ENCODE measurements at places on chromosomes 6 and 20.

- no peak for DNase-seq
Observed at GRCh38 chr6:169426611-169427010, 173.0 kb upstream of the THBS2 start.

- no peak for DNase-seq
Observed at GRCh38 chr6:53027131-53027718, 32.1 kb upstream of the GSTA4 start.

GRCh38 chr6:7959453-7959852 is 48.9 kb upstream of the TXNDC5 start:
- DNase-seq, result no peak

GRCh38 chr20:37533154-37533715 is 5.6 kb upstream of the BLCAP start:
- DNase-seq, result no peak

DNA sequence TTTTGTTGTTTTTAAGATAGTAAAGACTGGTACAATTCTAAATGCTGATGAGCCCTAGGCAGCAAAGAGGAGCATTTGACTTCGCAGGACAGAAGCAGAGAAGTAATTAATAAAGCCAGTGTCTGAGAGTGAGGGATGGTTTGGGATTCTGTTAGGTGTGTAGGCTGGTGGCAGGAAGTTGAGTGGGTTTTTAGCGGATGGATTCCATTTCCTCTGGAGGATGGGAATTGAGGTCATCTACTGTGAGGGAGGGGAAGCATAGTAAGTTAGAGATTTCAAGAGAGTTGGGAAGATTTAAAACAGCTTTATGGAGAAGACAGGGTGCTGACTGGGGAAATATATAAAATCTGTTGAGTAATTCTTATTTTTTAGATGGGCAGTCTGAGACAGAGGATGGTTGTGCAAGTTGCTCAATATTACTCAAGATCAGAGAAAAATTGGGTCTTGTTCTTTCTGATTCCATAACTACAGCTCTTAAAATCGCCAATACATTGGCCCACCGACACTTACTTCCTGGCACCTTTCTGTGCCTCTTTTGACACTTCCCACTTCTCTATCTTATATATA is 48.8 kb downstream of the PRL start:
- DNase-seq, result no peak

DNA sequence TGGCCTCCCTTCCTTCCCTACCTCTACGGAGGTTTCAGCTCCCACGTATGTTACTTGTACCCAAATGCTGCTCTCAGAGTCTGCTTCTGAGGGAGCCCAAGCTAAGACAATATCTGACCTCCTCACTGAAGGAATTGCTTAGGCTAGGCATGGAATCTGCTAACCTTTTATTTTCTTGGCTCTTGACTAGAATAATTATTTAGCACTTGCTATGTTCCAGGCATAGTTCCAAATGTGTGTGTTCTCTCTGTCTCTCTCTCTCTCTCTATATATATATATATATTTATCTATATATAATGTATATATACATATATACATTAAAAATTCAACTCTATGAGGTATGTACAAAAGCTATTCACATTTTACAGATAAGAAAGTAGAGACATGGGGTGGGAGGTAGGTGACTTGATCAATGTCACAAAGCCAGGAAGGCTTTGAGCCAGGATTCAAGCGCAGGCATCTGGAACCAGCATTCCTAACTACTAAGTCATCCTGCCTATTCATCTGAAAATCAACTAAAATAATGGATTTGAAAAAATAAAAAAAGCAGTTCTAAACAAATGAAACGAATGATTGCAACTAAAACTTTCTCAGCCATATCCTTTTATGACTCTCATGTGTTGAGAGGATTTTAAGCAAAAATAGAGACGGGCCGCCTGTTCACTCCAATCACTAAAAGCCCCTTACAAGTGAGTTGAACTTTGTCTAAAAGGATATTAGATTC is 189.7 kb upstream of the JAG1 start:
- no peak for DNase-seq

DNA sequence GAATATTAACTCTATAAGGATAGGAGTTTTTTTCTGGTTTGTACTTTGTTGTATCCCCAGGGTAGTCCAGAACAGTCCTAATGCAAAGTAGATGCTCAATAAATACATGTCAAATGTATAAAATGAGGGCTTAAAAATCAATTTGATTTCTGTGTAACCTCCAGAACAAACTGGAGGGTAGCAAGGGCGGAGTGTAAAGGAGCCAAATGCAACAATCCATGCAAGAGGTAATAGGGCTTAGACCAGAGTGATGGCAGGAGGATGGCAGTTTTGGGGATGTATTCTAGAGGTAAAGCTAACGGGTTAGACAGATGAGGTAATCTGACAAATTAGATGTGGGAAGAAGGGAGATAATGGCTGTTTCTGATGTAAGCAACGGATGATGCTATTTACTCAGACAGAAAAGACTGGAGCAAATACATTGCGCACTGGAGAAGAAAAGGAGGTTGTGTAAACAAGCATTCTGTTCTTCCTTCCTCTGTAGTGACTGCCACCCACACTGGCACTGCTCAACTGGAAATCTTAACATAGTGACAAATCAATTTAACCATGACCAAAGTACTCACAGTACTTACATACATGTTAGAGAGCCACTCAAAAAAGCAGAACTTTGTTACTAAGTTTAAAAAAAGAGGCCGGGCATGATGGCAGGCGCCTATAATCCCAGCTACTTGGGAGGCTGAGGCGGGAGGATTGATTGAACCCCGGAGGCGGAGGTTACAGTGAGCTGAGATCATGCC is 2.0 kb downstream of the ZNF318 start:
- no peak for DNase-seq

DNA sequence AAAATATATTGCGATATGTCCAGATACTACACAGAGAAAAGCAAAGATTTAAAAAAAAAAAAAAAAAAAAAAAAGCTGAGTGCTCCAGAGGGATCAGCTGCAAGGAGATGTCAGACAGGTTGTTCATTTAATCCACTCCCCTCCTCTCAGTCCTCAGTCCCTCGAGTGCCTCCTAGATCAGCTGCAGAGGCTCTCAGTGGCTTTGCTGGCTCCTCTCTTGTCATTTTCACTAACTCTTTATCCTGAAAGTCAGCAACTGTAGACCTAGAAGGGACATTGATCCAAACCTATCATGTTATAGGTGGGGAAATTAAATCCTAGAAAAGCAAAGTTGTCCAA is 61.6 kb downstream of the KIAA0319 start:
- no peak for DNase-seq

DNA sequence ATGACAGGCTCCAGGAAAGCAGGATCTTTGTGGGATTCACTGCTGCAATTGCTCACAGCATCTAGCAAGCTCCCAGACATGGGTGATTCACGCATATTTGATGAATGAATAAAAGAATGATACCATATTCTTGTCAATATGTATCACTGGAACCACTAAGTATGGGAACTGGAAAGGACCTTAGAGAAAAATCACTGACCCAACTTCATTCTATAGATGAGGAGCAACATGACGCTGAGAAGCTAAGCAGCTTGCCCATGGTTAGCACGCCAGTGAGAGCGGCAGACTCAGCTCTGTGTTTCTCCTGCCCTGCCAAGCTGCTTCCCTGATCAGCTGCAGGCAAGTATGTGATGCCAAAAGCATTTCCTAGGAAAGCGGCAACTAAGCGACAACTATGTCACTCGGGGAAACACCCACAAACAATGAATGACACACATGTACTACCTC is 66.8 kb downstream of the PPP1R3G start:
- no peak for DNase-seq

DNA sequence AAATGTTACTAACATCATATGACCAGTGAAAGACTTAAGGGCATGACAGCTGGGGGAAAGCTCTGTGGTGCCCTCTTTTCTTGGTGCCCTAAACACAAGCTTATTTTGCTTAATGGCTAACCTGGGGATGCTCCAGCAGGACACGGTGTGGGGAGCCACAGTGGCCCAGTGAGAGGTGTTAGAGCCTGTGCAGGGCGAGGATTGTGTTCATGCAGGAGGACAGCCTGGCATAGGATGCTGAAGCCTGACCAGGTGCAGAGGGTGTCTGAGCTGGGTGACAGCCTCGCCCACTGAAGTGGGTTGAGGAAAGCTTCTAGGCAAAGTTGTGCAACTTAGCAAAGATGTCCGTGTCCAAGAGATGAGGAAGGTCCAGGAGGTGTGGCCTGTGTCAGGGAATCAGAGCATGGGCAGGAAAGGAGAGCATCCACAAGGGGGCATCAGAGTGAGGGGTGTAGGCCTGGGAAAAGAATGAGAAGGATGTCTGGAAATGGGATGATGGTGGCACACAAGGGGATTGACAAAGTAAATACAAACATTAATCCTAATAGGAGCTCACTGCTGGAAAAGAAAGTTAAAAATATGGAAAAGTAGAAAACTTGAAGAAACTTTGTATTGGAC is 33.9 kb downstream of the SLC17A4 start:
- DNase-seq, result peak; percentile 19

DNA sequence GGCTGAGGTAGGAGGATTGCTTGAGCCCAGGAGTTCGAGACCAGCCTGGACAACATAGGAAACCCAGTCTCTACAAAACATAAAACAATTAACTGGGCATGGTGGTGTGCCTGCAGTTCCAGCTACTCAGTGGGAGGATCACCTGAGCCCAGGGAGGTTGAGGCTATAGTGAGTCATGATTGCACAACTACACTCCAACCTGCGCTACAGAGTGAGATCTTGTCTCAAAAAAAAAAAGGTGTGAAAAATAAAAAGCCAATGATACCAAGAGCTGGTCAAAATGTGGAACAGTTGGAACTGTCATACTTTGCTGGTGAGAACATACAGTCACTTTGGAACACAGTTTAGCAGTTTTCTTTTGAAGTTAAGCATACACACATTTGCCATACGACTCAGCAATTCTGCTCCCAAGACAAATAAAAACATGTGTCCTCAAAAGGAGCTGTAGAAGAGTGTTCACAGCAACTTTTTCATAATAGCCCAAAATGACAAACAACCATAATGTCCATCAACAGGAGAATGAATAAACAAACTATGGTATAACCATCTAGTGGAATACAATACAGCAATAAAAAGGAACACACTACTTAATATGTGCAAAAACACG is 21.6 kb upstream of the FKBP5 start:
- DNase-seq, result no peak

- DNase-seq, result no peak
Observed at GRCh38 chr6:3396503-3397180, 60.2 kb downstream of the SLC22A23 start.

GRCh38 chr20:3165473-3166337 is 6.0 kb upstream of the FASTKD5 start:
- DNase-seq, result no peak

GRCh38 chr6:92459606-92460005 is 959.8 kb downstream of the EPHA7 start:
- no peak for DNase-seq

GRCh38 chr6:170017603-170018320 is 266.3 kb downstream of the ERMARD start:
- DNase-seq, result no peak

GRCh38 chr6:14460556-14460955 is 343.0 kb downstream of the CD83 start:
- DNase-seq, result no peak

- no peak for DNase-seq
Observed at GRCh38 chr6:156658186-156658965, 118.8 kb upstream of the ARID1B start.

DNA sequence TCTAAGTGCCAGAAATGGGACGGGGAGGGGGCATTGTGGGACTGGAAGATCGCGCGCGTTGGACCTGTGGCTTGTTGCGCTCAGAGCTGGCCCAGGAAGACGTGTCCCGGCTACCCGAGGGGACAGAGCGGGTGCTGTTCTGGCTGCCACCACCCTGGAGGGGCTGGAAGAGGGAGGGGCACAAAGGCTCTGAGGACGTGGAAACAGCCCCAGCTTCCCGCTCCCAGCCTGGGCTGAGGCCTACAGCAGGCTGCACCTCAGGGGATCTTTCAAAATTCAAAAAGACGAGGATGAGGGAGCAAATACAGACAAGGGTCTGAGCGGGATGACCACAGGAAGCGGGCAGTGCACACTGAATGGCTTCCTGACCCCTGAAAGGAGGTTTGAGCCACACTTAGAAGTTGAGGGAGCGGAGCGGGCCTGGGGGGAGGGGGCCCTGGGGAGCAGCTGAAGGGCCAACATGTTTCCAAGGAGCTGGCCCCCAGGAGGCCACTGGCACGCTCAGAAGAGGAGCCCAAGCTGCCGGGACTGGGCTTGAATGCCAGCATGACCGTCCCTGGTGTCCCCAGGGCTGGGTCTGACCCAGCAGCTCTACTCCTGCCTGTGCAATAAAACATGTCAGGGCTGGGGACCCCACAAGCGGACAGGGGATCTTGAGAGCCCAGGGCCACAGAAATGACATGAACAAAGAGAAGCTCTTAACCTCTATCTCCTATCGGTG is 1.3 kb downstream of the OXT start:
- DNase-seq, result no peak

DNA sequence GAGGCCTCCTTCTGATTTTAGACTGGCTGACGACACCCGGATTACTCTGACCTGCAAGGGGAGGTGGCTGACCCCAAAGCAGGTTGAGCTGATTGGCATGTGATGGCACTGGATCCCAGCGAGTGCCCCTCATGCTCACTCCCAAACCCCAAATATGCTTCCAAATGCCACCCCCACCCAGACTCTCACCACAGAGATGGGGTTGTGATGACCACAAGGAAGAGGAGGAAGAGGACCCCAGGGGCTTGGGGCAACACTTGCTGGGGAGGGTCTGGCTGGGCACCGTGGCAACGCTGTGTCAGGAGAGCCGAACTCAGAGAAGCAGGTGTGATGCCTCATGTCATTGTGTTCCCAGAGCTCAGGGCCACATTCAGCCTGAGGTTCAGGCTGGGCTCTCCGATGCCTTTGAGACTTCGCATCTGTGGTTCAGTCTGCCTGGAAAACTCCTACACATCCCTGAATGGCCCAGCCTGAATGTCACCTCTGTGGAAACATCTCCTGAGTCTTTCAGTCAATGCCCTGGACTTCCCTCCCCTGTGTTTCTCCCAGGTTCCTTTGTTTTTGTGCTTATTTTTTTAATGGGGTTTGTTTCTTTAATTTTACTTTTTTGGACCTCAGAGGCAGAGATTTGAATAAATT is 169.1 kb upstream of the PMEPA1 start:
- no peak for DNase-seq

DNA sequence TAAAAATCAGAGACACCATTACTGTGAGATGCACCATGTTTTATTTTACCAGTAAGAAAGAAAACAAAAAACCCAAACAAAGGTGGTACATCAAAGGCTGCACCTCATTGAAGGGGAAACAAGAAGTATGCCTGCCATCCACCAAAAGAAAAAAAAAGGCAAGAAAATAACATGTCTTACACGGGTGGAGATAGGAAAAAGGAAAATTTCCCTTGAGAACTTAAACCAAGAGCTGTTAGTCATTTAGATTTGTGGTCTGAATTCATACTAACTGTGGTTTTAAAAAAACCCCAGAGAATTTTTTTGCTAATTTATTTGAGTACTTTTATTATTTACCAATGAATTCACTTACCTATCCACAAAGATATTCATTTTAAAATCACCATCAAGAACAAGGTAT is 144.0 kb downstream of the LRRC1 start:
- DNase-seq, result no peak

DNA sequence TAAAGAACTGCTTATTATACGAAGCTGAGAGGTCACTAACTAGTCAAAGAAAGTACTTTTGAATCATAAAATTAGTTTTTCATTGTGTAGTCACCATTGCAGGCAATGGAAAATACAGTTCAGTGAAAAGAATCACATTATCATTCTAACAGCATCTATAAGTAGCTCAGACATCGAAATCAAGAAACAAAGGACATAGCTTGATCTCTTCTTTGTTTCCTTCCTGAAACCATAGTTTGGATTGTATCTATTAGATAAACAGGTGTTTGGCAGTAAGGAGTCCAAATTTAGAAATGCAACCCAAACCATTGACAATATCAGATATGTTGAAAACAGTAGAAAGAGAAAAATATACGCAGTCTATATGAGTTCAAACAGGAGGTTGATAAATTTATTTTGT is 697.3 kb downstream of the TFAP2A start:
- DNase-seq, result no peak

GRCh38 chr20:59848182-59848581 is 85.3 kb downstream of the SYCP2 start:
- no peak for DNase-seq

Measured in activated CD4-positive, alpha-beta T cell treated with anti-CD3 and anti-CD28 coated beads, Interleukin-2, amount 50 U/mL, for 4 hours (primary cell).